Fibroblast of skin of right quadriceps (primary cell): ENCODE measurements at places on chromosomes 16 and 17.

- no peak for DNase-seq
Observed at GRCh38 chr17:50139185-50139783, 9.3 kb upstream of the SAMD14 start.

GRCh38 chr17:17201271-17201670 lies 4.9 kb downstream of the PLD6 start:
- no peak for DNase-seq

GRCh38 chr17:67412032-67412431 lies 35.0 kb downstream of the PITPNC1 start:
- no peak for DNase-seq

GRCh38 chr16:3797473-3797872 lies 80.1 kb upstream of the TRAP1 start:
- no peak for DNase-seq

DNA sequence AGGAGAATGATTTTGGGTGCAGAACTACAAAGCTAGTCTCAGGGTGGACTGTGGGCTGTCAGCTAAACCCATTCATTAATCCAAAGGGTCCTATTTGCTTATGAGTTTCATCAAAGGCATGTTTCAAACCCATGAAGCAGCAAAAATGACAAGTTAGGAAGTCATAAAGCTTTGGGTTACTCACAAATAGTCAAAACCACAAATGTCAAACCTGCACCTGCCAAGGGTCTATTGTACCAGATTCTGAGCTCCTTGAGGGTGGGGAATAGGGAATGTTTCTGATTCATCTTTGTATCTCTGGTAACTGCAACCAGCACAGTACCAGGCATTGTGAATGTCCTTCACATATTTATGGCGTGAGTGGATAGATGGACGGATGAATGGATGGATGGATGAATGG lies 317.7 kb downstream of the MAF start:
- no peak for DNase-seq

- no peak for DNase-seq
Observed at GRCh38 chr16:21125191-21125590, 25.5 kb downstream of the DNAH3 start.

- peak; percentile 53 for DNase-seq
Observed at GRCh38 chr17:49450735-49451134, 36.1 kb upstream of the PHB1 start.

DNA sequence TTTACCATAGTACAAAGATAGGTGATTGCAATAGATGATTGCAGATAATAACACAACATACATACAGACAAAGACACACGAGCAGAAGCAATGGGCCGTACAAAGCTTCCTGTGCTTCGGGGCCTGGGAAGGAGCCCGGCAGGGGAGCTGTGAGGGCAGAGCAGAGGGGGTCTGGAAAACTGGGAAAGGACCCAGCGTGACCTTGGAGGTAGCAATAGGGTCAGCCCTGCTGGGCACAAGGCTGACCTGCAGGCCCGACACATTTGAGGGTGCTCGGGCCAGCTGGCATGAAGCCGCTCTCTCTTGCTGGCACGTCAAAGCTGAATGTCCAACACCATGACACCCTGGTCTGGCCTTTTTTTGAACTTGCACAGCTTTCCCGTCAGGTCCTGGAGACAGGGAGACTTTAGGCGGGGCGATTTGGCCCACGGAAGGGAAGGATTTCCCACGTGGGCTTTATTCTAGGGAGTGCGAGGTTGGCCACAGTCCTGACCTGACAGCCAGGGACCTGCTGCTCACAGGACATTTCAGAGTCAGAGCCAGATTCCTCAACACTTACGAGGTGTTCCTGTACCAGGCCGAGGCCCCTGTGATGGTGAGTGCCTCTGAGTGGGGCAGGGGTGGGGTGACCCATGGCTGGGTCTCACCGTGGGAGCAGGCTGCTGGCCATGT lies 83.2 kb downstream of the NTN1 start:
- no peak for DNase-seq

GRCh38 chr16:14070555-14070876 lies 603 bp upstream of the MRTFB start:
- DNase-seq = no peak

GRCh38 chr17:75979705-75980187 lies 706 bp downstream of the TEN1 start:
- no peak for DNase-seq

GRCh38 chr17:77222356-77222755 lies 81.6 kb downstream of the SEC14L1 start:
- DNase-seq = peak; percentile 73

GRCh38 chr17:75225016-75225415 lies 19.5 kb downstream of the NUP85 start:
- no peak for DNase-seq

DNA sequence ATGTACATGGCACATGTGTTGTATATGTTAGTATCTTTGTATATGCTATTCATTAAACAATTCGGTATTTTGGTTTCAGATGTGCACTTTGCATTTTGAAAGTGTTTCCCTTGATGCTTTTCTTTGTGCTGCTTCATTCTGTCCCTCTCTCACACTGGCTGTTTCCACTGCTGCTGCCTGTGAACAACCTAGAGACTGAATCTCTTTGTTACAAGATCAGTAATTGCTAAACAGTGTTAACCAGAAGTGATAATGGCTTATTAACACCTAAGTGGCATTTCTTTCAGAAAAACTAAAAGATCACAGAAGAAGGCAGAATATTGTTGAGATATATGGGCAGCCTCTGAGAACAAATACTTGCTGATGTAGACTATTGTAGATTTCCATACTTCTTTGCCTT lies 84.7 kb downstream of the KIF2B start:
- no peak for DNase-seq

DNA sequence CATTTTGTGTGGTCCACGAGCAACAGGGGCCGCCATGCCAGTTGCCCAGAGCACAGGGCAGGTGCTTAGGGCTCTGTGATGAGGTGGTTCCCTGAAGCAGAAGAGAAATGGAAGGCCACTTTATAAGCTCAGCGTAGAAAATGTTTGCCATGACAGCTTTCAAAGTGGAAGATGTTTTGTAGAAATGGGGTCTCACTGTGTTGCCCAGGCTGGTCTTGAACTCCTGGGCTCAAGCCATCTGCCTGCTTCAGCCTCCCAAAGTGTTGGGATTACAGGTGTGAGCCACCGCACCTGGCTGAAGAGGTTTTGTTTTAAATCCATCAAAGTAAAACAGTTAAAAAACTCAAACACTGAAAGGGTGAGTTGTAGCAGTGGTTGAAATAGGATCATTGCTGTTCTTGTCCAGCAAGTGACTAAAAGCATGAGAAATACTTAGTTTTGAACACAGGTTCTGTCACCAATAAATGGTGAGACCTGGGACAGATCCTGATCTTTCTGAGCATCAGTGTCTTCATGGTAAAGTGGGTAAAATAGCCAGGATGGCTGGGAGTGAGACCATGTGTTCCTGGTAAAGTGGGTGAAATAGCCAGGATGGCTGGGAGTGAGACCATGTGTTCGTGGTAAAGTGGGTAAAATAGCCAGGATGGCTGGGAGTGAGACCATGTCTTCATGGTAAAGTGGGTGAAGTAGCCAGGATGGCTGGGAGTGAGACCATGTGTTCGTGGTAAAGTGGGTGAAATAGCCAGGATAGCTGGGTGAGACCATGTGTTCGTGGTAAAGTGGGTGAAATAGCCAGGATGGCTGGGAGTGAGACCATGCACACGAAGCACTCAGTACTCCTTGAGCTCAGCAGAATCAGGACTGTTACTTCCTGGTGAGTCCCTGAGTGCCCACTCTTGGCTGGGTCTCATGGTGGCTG lies 46.0 kb downstream of the BANP start:
- DNase-seq = no peak
